ENCODE measurements at places on chromosomes 6 and 20.

DNA sequence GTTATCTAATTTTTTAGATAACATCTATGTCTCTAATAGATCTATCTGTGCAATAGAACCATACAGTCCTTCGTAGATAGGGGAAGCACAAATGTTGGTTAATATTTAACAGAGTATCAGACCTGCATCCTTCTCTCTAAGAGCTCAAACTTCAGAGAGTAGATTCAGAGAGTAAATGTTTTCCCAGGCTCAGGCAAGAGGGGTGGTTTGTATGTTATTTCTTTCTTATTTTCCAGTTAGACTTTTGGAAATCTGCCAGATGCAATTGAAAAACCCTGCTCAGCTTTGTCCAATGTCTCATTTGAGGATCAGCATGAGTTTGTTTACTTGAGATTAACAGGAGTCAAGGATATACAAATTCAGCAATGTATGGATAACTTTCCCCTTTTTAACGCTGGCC is 361.9 kb downstream of the BCKDHB start:
- no peak for DNase-seq

DNA sequence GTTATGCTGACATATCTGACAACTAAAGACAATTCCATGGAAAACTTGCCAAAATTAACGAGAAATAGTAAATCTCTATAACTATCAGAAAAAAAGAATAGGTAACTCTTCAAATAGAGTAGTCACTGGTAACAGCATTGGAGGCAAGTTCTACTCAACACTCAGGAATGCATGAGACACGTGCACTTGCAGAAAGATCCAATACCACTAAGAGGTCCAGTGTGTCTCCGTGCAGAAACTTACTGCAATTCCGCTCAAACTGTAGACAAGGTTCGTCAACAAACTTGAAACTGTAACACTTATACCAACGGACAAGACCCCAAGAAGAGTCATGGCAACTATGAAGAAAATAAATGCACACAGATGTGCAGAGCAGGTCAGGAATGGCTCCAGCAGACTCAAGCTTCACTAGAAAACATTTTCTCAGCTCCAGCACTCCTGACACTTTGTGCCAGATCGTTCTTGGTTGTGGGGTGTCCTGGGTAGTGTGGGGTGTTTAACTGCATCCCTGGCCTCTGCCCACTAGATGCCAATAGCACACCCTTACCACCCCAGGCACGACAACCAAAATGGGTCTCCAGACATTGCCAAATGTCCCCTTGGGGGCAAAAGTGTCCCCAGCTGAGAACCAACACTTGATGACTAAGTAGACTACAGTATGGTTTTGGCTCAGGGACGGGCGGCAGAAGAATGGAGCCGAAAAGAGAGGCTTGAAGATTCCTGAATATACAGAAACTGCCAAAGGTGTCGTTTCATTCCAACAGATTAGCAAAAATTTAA is 134.8 kb downstream of the DTNBP1 start:
- no peak for DNase-seq

DNA sequence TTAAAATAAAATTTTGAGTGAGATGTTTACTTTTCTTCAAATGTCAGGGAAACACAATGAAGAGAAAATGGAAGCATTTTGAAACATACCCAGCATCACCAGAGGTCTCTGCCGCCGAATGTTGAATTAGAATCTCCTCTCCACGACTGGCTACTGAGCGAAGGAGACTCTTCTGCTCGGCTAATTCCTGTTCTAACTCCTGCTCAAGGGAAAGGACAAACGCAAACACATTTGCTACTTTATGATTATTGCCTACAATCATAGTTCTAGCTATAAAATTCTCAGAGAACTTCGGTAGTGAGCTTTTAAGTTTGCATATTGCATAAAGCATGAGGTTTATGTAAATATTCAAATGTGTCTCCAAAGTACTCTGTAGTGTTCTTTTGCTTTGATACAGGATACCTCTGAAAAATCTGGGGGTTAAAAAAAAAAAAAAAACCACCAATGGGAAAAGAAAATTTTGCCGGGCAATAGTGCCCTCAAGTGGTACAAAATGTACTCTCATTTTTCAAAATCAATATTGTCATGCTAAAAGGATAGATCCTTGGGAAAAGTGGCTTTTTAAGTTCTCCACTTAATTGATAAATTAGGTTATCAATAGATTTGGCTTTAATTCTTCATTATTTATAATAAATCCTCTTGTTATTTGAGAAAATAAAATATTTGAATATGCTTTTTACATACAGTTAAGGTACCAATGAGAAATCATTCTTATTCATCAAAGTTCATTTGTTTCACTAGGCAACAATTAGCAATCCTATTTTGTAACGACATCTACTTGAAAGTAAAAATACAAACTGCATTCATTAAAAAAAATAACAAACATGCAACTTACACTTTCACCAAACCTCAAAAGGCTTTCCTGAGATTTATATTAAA is 369.0 kb downstream of the SYNE1 start:
- DNase-seq: peak; percentile 13

DNA sequence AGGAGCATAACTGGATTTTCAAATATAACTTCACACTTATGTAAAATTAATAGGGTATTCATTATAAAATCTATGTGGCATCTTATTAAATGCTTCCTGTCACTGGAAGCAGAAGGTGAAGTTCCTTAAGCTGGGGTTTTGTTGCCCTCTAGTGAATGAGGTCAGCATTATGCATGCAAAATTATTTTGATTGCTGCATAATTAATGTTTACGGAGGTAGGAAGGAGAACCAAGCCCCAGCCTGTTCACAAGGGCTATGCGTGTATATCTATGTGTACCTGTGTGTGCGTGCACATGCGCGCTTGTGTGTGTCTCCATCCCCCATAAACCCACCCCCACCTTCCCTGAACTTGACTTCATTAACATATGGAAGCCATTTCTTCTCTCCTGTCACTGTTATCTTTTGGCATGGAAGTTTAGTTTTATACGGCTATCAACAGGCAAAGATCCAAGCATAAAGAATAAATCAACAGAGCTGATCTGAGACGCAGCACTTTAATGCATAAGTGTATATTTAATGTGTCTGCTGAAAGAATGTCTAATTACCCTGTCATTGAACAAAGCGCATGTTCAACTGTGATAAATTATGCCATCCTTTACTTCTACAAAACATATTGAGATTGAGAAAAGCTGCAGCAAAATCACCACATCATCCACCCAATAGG is 90.2 kb upstream of the CDH4 start:
- no peak for DNase-seq

GRCh38 chr6:15357782-15358181 is 111.9 kb downstream of the JARID2 start:
- DNase-seq: no peak

GRCh38 chr6:96466147-96466863 is 55.3 kb upstream of the UFL1 start:
- DNase-seq: no peak

- DNase-seq: peak; percentile 84
Observed at GRCh38 chr6:144294016-144294415, 8.9 kb downstream of the UTRN start.

GRCh38 chr6:161498359-161498758 is 224.5 kb upstream of the AGPAT4 start:
- peak; percentile 34 for DNase-seq

DNA sequence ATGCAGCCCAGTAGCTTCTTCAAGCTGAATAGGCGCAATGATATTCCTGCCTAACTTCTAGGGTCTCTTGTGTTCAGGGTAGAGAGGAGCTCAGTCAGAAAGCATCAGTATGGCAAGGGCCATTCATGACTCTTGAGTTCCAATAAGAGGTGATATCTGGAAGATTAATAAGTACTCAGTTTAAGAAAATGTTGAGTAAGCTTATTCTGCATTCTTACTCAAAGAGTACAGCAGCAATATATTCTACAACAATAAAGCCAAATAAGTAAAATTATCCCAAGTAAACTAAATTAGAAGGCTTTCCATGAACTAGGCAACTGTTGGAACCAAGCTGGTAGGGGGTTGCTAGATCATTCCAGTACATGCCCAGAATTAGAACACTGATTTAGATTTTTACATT is 303.2 kb downstream of the PACRG start:
- DNase-seq: no peak

DNA sequence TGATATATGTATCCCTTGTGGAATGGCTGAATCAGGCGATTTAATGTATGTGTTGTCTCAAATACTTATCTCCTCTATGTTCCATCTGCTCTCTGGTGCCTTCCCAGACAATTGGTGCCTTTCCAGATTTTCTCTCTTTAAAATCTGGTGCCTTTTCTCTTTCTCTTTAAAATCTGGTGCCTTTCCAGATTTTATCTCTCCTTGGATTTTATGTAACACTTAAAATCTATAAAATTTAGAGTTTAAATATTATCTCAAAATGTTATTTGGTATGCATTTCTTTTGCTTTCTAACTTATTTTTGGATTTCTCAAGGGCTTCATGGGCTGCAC is 116.3 kb downstream of the KIF13A start:
- no peak for DNase-seq

Data from fibroblast of gingiva (primary cell).